Stimulated activated CD8-positive, alpha-beta memory T cell treated with anti-CD3 and anti-CD28 coated beads, Interleukin-4, amount 100 ng/mL, for 4 hours (primary cell): ENCODE measurements at places on chromosomes 7 and 10.

- DNase-seq: no peak
Measured at GRCh38 chr10:73083221-73083620, 13.4 kb downstream of the P4HA1 start.

- DNase-seq: no peak
Measured at GRCh38 chr7:117582219-117582704, 102.4 kb downstream of the CFTR start.

- no peak for DNase-seq
Measured at GRCh38 chr10:79385392-79385795, 38.1 kb downstream of the PPIF start.

DNA sequence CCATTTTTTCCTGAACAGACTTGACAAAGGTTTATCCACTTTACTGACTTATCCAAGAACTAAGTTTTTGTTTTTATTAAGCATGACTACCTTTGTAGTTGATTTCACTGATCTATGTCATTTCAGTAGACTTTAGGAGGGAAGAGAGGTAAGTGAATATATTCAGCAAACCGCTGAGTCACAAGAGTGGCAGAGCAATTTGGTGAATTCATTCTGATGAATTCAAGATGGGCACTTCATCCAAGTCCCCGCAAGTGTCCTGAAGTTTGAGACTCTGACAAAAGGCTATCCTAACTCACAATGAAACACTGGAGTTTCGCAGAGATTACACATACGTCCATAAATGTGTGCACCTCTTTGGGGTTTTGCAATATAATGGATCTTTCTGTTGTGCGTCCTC lies 102.3 kb upstream of the RHEB start:
- no peak for DNase-seq

DNA sequence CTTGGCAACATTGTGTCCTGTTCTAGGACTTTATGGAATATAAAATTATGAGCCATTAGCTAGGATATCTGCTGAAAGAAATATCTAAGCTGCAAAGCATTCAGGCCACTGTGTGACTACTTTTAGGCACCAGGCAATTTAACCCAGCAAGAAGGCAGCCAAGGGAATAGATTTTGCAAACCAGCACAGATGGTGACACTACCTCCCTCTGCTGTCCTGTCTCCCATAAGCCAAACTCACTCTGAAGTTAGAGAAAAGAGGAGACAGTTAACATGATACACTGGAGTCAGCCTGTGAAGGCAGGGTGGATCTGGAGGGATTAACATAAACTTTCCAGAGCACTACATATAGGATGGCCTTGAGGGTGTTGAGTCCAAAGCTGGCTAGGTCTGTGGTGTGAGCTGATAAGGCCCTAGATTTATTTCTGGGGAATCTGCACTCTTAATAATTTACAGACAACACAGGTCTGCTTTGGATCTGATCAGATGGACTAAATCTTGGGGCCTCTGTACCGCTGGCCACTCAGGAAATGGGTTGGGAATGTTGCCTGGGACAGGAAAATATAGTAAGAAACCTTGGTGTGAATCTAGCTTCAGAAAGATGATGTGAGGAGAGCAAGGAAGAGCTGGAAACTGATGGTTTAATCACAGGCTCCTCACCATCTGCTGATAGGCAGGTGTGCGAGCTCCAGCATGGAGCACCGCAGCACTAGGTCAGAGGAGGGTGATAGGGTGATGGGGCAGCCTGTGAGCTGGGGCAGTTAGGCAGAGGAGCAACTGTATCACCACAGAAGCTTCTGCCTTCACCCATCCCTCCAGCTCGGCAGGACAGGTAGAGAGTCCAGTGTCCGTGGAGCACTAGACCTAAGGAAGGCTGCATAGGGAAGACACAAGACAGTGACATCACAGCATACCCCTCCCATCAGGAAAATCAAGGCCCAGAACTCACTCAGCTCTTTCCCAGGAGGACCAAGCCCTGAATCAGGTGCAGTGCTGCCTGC lies 229.9 kb upstream of the PRSS1 start:
- no peak for DNase-seq

DNA sequence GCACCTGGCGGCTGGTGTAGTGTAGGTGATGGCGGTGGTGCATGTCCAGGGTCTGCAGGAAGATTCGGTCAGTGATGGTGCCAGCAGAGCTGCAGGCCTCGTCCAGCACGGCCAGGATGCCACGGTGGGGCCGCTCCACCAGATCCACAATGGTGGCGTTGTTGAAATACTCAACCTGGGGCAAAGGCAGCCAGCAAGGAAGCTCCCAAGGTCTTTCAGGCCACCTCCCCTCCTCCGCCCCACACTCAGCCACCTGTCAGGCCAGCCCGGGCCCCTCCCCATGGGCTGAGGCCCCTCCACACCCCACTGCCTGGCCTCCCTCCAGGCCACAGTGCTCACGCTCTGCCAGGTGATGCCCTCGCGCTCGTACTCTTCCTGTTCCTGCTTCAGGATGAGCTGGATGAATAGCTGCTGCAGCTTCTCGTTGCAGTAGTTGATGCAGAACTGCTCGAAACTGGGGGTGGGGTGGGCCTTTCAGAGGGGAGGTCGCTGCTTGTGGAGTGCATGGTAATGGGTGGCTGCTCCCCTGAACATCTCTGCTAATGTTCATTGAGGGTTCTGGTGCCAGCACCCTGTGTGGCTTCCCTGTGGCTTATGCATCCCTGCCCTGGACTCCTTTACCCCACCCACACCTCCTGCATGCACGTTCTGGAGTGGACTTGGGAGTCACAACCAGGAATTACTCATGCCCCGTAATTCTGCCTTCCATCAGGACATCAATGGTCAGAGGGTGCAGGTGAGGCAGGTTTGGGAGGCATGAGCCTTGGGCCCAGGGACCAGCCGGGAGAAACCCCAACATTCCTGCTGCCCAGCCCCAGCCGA lies 8.9 kb downstream of the MYO1G start:
- no peak for DNase-seq

GRCh38 chr7:41869997-41870396 lies 167.1 kb upstream of the INHBA start:
- no peak for DNase-seq

DNA sequence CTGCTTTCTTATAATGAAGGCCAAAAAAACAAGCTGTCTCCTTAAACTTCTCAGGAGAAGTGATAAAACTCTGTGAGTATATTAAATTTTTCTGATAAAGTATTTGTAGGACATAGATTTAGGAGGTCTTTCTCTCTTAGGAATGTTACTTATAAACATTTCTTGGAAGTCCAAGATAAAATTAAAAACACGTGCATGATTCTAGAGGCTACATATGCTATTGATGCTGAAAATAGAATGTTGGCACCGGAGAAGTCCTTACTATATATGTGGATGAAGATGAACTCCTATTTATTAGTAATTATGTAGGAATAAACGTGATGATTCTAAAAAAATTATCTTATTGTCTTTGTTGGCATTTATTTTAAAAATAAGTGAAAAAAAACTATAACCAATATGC lies 241.3 kb upstream of the LRRTM3 start:
- DNase-seq: no peak

GRCh38 chr10:91317541-91317940 lies 92.6 kb upstream of the HECTD2 start:
- DNase-seq: no peak

DNA sequence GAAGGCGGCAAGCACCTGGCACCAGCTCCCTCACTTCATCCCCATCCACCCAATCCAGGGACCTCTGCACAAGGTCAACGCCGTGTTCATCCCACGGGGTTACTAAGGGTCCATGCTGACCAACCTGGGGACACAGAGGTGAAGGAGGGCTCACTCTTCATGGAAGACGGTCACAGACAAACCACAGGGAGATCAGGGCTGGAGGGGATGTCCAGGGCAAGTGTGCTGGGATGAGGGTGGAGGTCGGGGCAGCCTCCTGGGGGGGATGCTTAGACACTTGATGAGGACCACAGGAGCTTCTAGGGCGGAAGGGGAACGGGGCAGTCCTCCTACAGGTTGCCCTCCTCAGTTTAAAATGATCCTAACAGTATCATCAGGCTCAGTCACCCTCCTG lies 46.7 kb downstream of the FAM53B start:
- no peak for DNase-seq

GRCh38 chr7:85479918-85480643 lies 293.2 kb upstream of the SEMA3D start:
- no peak for DNase-seq

- DNase-seq: no peak
Measured at GRCh38 chr7:69684369-69685292, 86.4 kb downstream of the AUTS2 start.

DNA sequence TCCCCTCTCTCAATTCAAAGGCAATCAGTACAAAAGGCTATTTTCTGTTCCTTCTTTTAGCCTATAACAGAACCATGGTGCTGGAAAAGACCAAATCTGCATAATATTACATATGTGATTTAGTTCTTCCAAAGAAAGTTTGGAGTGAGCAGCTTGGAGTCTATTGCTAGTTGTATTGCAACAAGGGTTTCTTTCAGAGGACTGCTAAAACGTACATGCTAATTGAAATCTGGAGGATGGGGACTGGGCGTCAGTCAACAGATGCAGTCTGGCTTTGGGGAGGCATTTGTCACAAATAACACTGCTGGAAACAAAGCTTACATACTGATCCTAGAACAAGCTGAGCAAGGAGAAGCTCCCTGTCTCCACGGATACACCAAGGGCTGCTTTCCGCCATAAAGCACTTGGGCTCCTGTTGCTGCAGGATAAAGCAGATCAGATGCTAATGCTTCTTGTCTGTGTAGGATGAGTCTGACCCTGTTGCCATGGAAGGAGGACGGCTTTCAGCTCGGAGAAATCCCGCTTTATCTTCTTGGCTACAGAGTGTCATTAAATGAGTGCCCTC lies 883.5 kb downstream of the SORCS1 start:
- DNase-seq: no peak

DNA sequence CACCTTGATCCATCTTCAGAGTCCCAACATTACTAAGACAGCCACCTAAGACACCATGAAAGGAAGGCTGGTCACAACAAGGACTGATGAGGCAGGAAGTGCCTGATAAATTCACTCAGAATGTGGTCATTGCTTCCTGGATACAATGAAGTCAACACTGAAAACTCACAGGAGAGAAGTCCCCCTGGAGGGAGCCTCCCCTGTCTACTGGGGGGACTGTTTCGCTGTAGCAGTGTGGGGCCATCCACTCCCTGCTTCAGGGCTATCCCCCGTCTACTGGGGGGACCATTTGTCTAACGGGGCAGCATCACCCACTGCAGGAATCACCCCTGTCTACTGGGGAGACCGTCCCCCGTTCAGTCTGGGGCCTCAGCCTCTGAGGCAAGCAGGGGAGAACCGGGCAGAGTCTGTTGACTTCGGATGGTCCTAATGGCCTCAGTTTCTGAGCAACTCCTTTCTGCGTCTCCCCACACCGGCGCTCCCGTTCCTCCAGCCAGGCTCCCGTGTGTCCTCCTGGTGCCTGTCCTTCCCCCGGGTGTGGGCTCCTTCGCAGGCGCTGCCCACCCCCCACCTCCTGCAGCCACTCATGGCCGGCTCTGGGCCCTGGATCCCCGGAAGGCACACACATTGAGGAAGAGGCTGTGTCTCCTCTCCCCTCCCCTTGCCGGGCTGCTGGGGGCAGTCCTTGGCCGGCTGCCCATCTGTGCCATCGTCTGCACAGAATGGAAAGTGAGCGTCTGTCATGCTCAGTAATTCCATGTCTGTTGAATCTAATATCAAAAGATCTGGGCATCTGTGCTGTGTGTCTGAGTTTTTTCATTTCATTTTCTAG lies 59.9 kb upstream of the DNAJB6 start:
- DNase-seq: no peak

DNA sequence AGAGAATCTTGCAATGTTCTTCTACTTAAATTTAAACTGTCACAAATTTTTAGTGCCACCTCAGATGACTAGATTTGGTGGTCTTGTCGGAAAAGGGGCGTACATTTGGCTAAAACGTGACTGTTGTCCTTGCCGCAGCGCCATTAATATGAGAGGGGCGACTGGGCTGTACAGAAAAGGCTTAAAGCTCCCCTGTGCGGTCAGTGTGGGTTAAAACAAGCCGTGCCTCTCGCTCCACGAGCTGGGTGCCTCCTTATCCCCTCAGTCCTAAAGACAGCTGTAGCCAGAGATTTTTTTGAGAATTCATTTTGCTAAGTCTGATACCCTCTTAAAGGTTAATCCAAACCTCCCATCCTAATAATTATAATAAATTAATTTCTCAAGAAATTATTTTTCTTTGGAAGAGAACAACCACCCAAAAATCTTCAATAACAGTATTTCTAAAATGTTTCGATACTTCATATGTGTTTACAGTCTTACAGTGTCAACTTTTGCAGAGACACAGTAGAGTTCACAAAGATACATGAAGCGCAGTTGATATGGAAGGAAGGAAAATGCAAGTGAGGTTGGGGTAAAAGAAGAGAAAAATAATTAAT lies 68.6 kb downstream of the C7orf25 start:
- DNase-seq: no peak

DNA sequence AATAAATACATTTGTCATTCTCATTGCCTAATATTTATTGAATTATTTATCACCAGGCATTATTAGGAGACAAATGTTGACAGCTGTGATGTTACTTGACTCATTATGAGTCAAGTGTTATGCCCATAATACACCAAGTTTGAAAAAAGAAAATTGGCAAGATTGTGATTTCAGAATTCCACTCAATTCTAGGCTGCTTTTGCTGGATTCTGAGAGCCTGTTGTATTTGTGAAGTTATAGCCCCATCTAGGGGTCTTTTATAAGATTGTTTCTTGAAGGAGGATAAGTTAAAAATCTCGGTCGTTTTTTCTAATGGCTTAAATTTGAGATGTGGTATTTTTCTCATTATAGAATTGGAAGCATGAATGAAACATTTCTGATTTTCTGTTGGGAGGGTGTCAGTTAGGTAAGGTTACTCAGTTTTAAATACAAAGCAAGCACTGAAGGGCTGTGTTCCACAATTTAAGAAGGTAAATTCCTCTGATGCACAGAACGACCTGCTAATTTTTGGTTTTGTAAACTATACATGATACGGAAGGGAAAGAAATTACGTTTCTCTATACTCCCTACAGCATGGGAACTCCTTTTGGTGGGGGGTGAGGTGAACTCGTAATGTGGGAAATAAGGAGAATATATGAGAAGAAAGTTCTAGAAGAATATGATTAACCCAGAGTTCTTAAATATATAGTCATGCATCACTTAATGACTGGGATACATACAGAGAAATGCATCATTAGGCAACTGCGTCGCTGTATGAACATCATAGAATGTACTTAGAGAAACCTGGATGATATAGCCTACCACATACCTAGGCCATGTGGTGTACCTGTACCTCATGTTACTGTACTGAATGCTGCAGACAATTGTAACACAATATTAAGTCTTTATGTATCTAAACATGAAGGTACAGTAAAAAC lies 2.6 kb downstream of the STK31 start:
- no peak for DNase-seq

DNA sequence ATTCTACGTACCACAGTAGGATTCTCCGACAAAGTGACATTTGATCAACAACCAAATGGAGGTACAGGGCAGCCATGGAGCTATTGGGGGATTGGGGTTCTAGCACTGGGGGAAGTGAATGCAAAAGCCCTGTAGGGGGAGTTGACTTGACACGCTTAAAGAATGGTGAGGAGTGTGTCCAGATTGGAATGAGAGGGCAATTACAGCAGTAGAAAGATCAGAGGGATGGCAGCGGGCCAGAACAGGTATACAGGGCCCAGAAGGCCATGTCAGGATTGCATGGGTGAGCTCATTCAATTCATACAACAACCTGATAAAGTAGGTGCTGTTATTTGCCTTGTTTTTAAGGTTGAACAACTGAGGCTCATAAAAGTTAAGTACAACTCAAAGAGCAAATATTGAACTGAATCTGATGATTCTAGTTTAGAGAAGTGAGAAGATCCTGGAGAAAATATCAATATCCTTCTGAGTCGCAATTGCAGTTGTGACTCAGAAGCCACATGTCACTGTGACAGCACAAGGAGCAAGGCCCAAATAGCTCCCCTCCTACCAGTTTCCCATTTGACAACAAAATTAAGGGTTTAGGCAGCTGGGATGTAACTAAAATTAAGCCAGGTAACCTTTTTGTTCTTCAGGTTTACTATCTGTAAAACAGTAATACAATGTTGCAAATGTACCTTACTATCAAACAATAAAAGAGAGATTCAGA lies 28.0 kb upstream of the CTTNBP2 start:
- DNase-seq: no peak
